ENCODE measurements at places on chromosomes 5 and 9.

GRCh38 chr9:116975126-116975525 is 288.0 kb downstream of the TRIM32 start:
- no peak for DNase-seq

- DNase-seq, result no peak
Observed at GRCh38 chr5:133287500-133287899, 235.7 kb downstream of the HSPA4 start.

- no peak for DNase-seq
Observed at GRCh38 chr5:134099939-134100282, 14.6 kb upstream of the TCF7 start.

DNA sequence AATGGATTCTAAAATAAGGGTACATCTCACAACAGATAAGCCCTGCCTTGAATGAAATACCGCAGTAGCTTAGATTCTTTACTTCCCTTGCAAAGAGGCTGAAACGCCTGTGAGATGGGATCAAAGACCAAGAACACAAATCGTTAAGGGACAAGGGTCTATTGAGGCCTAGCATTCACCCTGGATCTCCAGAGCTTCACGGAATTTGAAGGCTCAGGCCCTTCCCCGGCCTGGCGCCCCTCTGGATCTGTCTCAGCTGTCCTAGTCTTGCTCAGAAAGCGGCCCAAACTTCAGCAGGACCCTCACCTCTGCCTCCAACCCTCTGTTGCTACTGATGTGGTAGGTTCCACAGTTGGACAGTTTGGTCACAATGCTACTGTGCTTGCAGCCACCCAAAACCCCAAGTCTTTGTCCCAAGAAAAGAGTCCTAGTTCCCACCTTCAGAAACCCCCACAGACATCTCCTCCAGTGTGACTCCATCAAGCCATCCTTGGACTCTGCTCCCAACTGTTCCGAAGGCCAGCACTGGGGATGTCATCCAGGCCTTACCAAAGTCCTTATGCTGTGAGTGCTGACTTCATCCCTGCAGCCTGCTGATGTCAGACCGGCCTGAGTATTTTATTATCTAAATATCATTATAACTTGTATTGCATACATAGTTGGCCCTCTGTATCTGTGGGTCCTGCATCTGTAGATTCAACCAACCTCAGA is 9.4 kb downstream of the CORO2A start:
- no peak for DNase-seq

DNA sequence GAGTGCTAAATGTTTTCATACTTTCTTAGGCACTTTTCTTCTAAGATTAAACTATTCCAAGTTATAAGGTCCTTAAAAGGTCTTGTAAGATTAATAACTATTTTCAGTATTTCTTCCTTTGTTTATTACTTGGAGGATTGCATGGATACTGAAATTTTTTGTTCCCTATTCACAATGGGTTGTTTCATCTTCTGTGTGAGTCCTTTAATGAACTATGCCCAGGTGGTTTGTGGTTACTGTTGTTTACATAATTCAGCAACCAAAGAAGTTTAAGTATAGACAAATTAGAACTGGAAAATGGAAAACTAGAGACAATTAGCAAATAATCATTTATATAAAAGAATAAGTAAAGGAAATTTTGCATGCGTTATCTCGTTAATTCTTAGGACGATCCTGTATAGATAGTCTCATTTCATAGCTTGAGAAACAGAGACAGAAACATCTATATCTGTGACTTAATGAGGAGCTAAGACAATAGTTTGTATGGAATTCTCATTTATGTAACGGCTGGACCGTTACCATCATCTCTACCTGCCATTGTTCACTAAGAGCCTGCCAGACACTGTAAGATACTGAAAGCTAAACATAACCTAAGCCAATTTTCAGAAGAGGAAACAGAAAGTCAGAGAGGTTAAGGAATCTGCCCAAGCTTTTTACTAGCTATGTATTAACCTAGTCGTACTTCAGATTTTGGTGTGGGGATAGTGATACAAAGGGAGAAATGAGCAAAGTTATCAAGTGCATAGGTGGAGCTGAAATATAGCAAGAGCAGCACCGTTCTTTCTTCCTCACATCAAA is 148.2 kb downstream of the PAM start:
- no peak for DNase-seq

DNA sequence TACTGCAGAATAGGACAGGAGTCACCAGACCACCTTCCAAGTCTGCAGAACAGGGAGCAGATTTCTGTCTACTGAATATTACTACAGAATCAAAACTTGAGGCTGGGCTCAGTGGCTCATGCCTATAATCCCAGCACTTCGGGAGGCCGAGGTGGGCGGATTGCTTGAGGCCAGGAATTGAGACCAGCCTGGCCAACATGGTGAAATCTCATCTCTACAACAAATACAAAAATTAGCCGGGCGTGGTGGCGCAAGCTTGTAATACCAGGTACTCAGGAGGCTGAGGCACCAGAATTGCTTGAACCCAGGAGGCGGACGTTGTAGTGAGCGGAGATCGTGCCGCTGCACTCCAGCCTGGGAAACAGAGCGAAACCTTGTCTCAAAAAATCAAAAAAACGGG is 710.8 kb upstream of the WWC1 start:
- no peak for DNase-seq

DNA sequence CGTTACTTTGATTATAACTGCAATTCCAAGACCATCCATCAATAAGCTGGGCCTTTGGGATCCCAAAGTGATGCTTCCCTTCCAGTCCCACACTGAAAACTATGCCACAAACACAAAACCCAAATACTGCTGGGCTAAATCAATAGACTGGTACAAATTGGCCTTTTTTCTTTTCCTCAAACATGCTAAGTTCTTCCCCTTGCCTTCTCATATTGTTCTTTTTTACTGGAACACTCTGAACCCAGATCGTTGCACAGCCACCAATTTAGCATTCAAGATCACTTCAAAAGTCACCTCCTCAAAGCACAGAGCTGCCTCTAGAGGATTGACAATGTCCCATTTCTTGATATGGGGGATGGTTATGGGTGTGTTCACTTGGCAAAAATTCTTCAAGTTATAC is 66.0 kb downstream of the ACTL7B start:
- DNase-seq, result no peak

All from activated T-helper 1 cell treated with Interleukin-2 at 50 U/mL for 16 hours (primary cell).